HT1080 (cell line): ENCODE measurements at places on chromosomes 16 and 17. TPM values are rescaled to one million over a fixed set of nuclear protein-coding genes. Genes with fewer than 3 reads are reported as not detected.

The CD19 gene
- total RNA-seq = not detected in 2 replicates

The GCGR gene
- total RNA-seq = not detected in 2 replicates

The TCAP gene
- 1.00 TPM in 1 of 2 replicates, not detected in the other for total RNA-seq

The TMEM238L gene
- total RNA-seq = not detected in 2 replicates

The SLC6A4 gene
- total RNA-seq = not detected in 2 replicates

The DOC2B gene
- not detected in 2 replicates for total RNA-seq

The CCL7 gene
- not detected in 2 replicates for total RNA-seq

The CD300LF gene
- total RNA-seq = not detected in 2 replicates

The EMC6 gene
- total RNA-seq = 36.8 and 69.7 TPM in 2 replicates

The SPN gene
- total RNA-seq = 4.1 TPM in 2 replicates

The AXIN2 gene
- 1.2 and 1.8 TPM in 2 replicates for total RNA-seq

The PIK3R5 gene
- total RNA-seq = not detected in 2 replicates

The BIRC5 gene
- 166 and 195 TPM in 2 replicates for total RNA-seq

The CDH13 gene
- total RNA-seq = 50.8 and 66.0 TPM in 2 replicates

The SEC14L1 gene
- 27.6 and 30.6 TPM in 2 replicates for total RNA-seq

The KRT16 gene
- total RNA-seq = not detected in 2 replicates

The KRTAP9-4 gene
- total RNA-seq = not detected in 2 replicates

The ZNF668 gene
- total RNA-seq = 16.9 and 21.5 TPM in 2 replicates

The CACNA1H gene
- total RNA-seq = not detected in 2 replicates

The SERPINF2 gene
- total RNA-seq = 2.0 and 2.9 TPM in 2 replicates

The LDHD gene
- total RNA-seq = not detected in 2 replicates

The MYH2 gene
- total RNA-seq = 0.03 TPM in 1 of 2 replicates, not detected in the other

The MEOX1 gene
- not detected in 2 replicates for total RNA-seq

The CASKIN2 gene
- total RNA-seq = 6.7 and 7.4 TPM in 2 replicates

The PLA2G10 gene
- not detected in 2 replicates for total RNA-seq

The DRC3 gene
- total RNA-seq = 0.47 and 1.1 TPM in 2 replicates

The ANKRD40 gene
- 30.1 and 37.3 TPM in 2 replicates for total RNA-seq

The KIFC3 gene
- total RNA-seq = 134 and 140 TPM in 2 replicates

The KRT32 gene
- total RNA-seq = not detected in 2 replicates

The LGALS9 gene
- total RNA-seq = 0.33 and 0.68 TPM in 2 replicates

The RNF222 gene
- total RNA-seq = not detected in 2 replicates

The MPP2 gene
- 0.27 and 0.37 TPM in 2 replicates for total RNA-seq

The MRPL28 gene
- 206 and 251 TPM in 2 replicates for total RNA-seq

The ELMO3 gene
- total RNA-seq = 2.6 and 3.0 TPM in 2 replicates

The OR1E1 gene
- total RNA-seq = not detected in 2 replicates

The CD68 gene
- total RNA-seq = 55.2 and 75.8 TPM in 2 replicates

The ZSCAN10 gene
- not detected in 2 replicates for total RNA-seq

The TMEM106A gene
- total RNA-seq = 0.93 and 1.4 TPM in 2 replicates

The TMEM97 gene
- 41.3 and 52.9 TPM in 2 replicates for total RNA-seq

The MT4 gene
- total RNA-seq = not detected in 2 replicates

The TBC1D16 gene
- 24.1 and 24.4 TPM in 2 replicates for total RNA-seq

The SEZ6L2 gene
- total RNA-seq = 1.5 and 2.6 TPM in 2 replicates

The HS3ST6 gene
- not detected in 2 replicates for total RNA-seq

The NHLRC4 gene
- 0.07 and 1.1 TPM in 2 replicates for total RNA-seq

The ERN1 gene
- total RNA-seq = 2.5 and 4.6 TPM in 2 replicates

The ENPP7 gene
- not detected in 2 replicates for total RNA-seq

The ITPRIPL2 gene
- 22.0 and 29.0 TPM in 2 replicates for total RNA-seq

The WFIKKN1 gene
- total RNA-seq = 0.03 and 0.14 TPM in 2 replicates

The GRAPL gene
- not detected in 2 replicates for total RNA-seq

The LGALS3BP gene
- 375 and 383 TPM in 2 replicates for total RNA-seq

The OR3A3 gene
- not detected in 2 replicates for total RNA-seq

The KRTAP17-1 gene
- not detected in 2 replicates for total RNA-seq

The RAMP2 gene
- 0.40 and 1.4 TPM in 2 replicates for total RNA-seq

The CD300E gene
- not detected in 2 replicates for total RNA-seq

The SLC46A1 gene
- 2.2 and 2.4 TPM in 2 replicates for total RNA-seq
